ENCODE measurements at places on chromosomes 12 and 14.
A peak's percentile ranks its signal among the peaks of the same experiment; 100 is the strongest.

GRCh38 chr12:48659863-48660262 is 22.2 kb downstream of the KANSL2 start:
- no peak for DNase-seq

- no peak for DNase-seq
Observed at GRCh38 chr14:61581955-61582615, 113.2 kb upstream of the HIF1A start.

DNA sequence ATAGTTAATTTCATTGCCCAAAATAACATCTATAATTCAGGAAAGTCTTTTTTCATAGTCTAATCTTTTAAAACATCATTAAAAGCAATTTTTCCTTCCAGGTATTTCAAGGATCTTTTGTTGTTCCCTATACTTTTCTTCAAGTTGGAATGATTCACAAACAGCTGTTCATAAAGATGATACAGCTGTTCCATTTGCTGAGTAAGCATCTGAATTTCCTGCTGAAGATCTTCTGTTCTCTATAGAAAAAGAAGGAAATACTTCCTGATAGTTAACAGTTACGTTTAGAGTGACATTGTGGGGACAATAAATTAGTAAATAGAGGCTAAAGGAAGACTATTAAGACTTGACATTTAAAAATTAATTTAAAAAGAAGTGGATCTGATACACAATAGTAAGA is 30.3 kb upstream of the ESR2 start:
- no peak for DNase-seq

DNA sequence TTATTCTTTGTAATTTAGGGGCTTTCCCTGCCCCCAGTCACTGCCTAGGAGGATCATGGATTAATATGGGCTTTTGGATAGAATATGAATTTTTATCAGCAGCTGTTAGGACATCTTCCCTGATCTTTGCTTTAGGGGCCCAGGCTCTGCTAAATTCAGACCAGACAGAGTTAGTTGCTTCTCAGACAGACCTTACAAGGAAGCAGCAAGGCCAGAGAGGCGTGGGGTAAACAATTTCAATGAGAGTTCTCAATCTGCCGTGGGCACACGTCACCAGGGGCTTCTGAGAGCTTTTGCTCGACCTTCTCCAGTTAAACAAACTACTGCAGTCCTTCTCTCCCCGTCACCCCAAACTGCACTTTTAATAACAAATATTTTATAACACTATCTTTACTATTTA is 27.7 kb downstream of the FGF6 start:
- no peak for DNase-seq

- no peak for DNase-seq
Observed at GRCh38 chr12:29222200-29222599, 73.1 kb downstream of the FAR2 start.

DNA sequence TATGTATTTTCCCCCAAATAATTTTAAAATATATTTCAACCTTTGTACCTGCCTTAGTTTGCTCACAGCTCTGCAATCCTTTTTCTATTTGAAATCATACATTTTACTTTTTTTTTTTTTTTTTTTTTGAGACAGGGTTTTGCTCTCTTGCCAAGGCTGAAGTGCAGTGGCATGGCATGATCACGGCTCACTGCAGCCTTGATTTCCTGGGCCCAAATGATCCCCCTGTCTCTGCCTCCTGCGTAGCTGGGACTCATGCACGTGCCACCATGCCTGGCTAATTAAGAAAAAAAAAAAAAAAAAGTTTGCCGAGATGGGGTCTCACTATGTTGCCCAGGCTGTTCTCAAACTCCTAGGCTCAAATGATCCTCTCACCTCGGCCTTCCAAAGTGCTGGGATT is 1.3 kb upstream of the SYCP3 start:
- DNase-seq, result no peak

DNA sequence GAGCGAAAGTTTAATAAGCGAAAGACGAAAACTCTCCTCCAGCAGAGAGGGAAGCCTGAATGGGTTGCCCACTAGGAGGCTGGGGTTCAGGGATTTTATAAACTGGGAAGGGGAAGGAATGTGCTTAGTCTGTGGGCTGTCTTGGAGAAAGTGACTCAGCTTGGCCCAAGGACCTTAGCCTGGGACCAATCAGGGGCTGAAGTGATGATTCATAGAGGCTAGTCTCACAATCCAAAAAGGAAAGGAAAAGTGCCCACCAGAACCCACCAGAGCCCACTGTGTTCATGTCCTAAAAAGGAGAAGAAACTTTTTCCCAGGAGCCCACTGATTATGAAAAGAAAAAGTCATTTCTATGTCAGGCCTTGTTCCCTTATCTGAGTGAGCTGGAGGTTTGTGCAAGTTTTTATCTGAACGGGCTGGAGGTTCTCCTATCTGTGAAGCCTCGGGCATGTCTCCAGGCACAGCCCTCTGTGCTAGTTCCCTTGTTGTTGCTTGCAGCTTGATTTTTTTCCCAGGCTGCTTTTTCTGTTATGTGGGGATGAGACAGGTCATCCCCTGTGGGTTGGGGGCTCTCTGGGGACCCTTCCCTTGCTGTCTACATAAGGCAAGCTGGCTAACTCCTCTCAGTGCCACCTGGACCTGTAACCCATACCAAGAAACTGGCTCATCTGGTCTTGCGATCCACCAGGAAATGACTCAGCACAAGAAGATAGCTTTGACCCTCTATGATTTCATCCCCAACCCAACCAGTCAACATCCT is 8.3 kb upstream of the GOLGA5 start:
- DNase-seq, result no peak

DNA sequence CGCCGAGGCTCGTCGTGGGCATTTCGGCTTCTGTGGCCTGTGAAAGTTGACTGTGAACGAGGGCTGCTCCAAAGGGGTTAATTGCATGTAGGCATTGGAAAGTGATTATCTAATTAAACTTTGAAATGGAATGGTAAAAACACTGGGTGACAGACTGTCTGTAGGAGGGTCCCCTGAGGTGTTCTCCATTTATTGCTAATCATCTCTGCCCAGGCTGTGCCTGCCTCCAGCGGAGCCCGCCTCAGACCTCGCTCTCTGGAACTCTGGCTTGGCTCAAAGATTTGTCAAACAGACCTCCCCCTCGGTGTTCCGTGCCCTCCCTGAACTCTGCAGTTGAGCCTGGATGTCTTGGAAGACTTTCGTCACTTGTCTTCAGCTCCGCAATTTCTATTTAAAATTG is 50.2 kb upstream of the VRK1 start:
- no peak for DNase-seq

DNA sequence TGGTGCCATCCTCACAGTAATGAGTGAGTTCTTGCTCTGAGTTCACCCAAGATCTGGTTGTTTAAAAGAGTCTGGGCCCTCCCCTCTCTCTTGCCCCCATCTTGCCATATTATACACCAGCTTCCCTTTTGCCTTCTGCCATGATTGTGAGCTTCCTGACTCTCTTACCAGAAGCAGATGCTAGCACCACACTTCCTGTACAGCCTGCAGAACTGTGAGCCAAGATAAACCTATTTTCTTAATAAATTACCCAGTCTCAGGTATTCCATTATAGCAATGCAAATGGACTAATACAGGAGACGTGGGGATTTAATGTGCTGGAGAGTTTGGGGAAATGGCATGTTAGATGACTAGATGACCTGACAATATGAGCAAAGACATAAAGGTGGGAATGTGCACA is 12.8 kb downstream of the SLC4A8 start:
- no peak for DNase-seq

GRCh38 chr12:131092901-131093603 is 139.3 kb downstream of the ADGRD1 start:
- DNase-seq, result no peak

- DNase-seq, result peak; percentile 45
Observed at GRCh38 chr14:99971941-99972747, 93.1 kb upstream of the EVL start.

- no peak for DNase-seq
Observed at GRCh38 chr12:100427078-100427477, 46.6 kb upstream of the NR1H4 start.

DNA sequence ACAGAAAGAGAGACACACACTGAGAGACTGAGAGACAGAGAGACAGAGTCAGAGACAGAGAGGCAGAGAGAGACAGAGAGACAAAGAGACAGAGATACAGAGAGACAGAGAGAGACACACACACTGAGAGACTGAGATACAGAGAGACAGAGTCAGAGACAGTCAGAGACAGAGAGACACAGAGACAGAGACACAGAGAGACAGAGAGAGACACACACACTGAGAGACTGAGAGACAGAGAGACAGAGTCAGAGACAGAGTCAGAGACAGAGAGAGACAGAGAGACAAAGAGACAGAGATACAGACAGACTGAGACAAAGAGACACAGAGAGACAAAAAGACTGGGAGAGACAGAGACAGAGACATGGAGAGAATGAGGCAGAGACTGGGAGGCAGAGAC is 90.0 kb downstream of the GALNT9 start:
- no peak for DNase-seq
